NCI-H524 treated with DMSO at 0.1 percent for 48 hours (cell line): ENCODE measurements at places on chromosomes 7 and 10.

- no peak for DNase-seq
Measured at GRCh38 chr7:105794741-105795729, 81.4 kb downstream of the ATXN7L1 start.

DNA sequence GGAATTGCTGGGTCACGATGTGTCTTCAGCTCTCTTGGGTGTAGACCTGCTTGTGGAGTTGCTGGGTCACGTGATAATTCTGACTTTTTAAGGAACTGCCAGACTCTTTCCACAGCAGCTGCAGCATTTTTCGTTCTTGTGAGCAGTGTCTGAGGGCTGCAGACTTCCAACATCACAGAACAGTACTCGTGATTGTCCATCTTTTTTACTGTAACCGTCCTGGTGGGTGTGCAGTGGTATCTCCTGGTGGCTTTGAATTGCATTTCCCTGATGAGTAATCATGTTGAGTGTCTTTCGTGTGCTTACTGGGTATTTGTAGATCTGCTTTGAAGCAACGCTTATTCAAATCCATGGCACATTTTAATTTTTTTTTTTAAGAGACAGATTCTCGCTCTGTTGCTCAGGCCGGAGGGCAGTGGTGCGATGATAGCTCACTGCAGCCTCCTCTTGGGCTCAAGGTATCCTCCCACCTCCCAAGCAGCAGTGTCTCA lies 22.7 kb downstream of the INPP5A start:
- no peak for DNase-seq

- no peak for DNase-seq
Measured at GRCh38 chr10:122264436-122264835, 6.7 kb upstream of the BTBD16 start.

DNA sequence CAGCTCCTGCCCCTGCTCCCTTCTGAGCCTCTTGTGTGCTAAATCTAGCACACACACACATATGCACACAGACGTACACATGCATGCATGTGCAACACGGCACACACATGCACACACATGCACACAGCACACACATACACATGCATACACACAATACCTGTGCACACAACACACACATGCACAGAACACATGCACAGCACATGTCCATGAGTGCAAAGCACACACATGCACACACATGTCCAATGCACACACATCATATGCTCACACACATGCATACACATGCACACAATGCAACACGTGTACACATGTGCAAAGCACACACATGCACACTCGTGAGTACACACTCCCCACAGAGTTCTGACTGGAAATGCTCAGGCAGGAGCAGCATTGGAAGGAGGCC lies 115.0 kb downstream of the WDR37 start:
- no peak for DNase-seq

- no peak for DNase-seq
Measured at GRCh38 chr7:47581438-47581803, 490 bp downstream of the TNS3 start.

DNA sequence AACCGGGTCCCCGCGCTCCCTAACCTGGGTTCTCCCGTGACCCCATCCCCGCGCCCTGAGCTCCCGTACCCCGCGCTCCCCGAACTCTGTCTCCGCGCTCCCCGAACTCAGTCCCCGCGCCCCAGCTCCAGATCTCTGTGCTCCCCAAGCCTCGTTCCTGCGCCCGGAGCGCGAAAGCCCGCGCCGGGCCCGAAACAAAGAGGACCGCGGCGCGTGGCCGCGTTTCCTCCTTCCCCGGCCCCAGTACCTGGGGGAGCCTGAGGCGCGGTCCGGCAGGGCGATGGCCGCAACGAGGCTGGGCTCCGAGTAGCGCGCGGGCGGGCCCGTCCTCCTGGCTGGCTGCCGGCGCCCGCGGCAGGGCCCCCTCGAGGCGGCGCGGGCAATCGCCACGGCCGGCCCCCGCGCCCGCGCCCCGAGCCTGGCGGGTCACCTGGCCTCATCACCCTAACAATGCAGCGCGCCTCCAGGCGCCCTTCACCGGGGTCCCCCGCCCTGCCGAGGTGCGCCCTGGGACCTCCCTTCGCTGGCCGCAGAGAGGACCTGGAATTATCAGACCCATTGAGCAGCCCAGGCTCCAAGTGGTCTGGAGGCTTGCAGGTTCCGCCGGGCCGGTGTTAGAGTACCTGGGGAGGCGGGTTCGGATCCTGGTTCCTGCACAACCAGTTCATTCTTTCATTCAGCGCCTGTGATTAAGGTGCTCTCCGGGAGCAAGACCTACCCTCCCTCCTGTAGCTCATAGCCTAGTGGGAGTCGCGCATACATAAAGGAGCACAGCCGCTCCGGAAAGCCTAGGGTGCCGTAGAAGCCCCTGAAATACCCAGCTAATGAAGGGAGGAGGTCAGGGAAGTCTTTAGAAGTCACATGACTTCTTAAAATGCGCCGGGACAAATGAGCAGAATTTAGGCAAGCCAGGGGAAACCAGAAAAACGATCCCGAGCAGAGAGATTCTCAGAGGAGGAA lies at the start of gene TNS3:
TSS of gene TNS3 (minus strand) at position 308 of the 960 bp plus-strand sequence. CDS start 142,475 bp downstream, outside the sequence.
- no peak for DNase-seq

GRCh38 chr7:30468791-30469190 lies 9.8 kb downstream of the NOD1 start:
- DNase-seq, result no peak

DNA sequence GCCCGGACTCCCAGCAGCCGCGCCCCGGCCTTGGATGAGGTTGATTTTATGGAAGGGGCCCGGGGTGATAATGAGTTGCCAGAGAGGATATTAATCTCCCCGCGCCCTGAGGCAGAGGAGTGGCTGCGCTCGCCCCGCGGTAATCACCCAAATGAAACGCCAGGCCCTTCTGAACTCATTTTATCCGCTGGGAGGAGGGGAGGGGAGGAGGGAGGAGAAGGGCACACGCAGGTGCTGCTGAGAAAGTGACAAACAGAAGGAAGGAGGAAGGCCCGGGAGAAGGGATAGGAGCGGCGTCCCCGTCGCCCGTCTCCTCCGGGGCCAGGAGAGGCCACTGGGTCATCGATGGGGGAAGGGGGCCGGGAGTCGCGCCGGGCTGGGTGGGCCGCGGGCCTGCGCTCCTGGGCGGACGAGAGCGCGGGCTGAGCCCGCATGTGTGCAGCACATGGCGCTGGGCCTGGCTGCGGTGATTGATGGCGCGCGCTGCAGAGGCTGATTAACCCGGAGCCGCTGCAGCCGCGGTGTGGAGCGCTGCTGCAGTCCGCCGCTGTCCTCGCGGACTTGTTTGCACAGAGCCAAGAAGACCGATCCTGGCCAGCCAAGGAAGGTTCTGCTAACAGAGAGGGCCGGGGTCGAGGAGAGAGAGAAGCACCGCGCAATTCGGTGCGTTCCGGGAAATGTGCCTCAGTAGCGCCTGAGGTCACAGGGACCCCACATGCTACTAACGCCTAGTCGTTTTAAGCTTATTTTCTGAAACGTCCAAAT lies 6.5 kb downstream of the MNX1 start:
- no peak for DNase-seq

GRCh38 chr10:114504769-114505579 lies 100.7 kb upstream of the AFAP1L2 start:
- no peak for DNase-seq

GRCh38 chr10:119191881-119192280 lies 13.3 kb upstream of the PRDX3 start:
- DNase-seq, result no peak

DNA sequence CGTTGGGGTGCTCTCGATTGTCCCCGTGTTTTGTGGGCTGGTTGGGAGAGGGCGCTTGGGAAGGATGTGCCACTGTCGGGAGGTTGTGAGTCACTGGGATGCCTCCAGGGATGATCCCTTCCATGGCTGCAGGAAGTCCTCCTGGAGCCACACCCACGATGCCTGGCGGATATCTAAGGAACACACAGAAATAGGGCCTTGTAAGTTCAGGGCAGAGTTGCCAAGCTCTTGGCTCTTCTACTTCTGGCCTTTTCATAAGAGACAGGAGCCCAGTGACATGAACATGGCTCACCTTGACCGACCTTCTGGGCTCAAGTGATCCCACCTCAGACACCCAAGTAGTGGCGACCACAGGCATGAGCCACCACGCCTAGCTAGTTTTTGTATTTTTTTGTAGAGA lies 47.6 kb downstream of the ZRANB1 start:
- DNase-seq, result no peak

DNA sequence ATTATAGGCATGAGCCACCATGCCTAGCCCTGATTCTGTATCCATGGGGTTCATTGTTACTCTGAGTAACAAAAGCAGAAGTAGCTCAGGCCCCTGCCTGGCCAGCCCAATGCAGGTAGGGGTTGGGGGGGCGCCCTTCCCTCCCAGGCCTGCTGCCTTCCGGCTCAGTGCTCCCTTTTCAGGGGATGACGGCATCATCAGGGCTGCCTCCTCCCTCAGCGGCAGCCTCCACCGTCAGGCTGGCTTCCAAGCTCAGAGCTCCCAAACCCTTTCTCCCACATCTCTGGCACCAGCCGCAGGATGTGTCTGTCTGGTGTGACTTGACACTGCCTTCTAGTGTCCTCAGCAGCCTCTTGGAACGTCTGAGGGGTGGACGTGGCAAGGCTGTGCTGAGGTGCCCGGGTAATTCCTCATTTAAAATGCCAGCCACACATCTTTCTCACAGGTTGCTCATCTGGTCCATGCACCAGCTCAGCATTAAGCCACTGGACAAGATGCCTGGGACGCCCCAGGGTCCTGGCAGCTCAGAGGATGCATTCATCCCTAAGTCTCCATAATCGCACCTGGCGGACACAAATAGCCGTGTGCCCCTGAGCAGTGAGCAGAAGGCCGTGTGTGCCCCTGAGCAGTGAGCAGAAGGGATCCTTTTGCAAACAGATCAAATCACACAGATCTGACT lies 38.2 kb downstream of the PAPOLB start:
- DNase-seq, result no peak

DNA sequence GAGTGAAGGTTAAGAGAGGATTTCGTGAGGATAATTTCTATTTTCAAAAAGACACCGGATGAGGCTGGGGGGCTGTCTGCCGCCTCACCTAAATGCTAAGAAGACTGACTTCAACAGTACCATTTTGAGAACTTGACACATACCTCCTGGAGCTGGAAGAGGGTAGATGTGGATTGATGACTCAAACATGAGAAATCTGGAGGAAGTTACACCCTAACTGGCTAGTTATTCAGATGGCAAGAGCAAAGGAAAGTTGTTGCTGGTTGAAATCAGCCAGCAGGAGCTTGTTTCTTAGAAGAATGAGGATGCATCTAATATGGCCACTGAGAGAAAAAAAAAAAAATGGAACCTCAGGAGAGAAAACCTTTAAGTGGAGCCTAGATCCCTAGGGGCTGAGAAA lies 76.2 kb upstream of the KIAA1217 start:
- DNase-seq, result no peak

GRCh38 chr10:86815640-86816039 lies 59.2 kb downstream of the BMPR1A start:
- DNase-seq, result no peak

GRCh38 chr7:29574659-29575058 lies 11.0 kb downstream of the PRR15 start:
- DNase-seq, result no peak

- no peak for DNase-seq
Measured at GRCh38 chr10:10701084-10701611, 316.5 kb upstream of the CELF2 start.

- DNase-seq, result no peak
Measured at GRCh38 chr7:65915921-65916657, 43.2 kb downstream of the VKORC1L1 start.

DNA sequence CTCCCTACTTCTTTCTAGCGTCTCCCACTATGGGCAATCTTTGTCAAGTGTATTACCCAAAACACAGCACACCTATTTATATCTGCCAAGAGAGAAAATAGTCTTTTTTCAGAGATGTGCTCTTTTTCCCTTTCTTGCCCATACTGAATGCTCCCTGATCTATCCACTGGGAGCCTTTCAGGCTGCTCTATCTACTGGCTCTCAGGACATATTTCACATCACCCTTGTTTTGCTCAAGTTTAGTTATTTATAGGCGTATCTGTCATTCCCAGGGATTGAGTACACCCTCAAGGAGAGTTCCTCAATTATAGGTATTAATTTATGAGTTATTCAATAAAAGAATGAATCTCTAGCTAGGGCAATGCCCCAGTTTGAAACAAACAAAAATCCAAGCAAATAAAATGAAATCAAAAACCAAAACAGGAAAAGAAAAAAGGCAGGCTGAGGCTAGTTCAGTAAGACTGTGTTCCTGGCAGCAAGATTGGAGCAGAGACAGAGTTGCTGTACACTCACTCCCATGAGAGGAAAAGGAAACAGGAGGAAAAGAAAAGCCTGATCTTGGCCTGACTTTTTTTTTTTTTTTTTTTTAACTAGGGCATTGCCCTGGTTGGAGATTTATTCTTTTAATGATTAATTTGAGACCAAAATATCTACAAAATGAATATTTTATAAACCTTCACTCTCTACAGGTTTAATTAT lies 665.9 kb upstream of the PCDH15 start:
- no peak for DNase-seq

DNA sequence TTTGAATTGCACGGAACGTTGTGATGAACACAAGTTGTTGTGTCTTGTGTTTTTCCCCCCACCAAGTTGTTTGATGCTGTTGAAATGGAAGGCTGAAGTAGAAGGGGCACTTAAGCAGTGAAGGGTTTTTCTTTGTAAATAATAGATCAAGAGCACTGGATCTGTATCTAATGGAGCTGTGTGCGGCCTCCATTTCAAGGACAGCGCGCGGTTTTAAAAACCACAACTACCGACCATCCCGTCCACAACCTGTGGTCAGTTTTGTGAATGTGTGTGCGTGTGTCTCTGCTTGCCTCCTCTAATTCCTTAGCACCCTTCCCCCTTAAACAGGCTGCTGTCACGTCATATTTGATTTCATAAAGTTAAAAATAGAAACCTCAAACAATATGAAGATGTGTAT lies 165.5 kb downstream of the TCF7L2 start:
- DNase-seq, result no peak

- DNase-seq, result no peak
Measured at GRCh38 chr10:34814913-34815184, 247 bp downstream of the PARD3 start.

DNA sequence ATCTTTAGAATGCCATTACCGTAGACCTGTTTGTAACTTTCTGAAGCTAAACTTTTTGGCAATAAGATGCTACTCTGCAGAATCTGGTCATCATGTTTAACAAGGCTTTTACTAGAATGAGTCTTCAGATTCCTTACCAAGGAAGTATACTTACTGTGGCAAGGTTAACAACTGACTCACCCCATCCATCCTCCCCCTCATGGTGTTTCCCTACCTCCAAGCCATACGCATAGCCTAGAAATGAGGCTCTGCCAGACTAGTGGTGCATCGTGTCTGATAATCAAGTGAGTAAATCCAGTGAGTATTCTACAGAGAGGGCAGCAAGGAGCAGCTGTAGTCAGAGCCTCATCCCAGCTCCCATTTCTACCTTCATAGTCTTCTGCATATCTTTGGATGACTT lies 223.6 kb downstream of the IPMK start:
- no peak for DNase-seq

- peak; percentile 20 for DNase-seq
Measured at GRCh38 chr10:10020945-10021344, 996.7 kb upstream of the CELF2 start.

DNA sequence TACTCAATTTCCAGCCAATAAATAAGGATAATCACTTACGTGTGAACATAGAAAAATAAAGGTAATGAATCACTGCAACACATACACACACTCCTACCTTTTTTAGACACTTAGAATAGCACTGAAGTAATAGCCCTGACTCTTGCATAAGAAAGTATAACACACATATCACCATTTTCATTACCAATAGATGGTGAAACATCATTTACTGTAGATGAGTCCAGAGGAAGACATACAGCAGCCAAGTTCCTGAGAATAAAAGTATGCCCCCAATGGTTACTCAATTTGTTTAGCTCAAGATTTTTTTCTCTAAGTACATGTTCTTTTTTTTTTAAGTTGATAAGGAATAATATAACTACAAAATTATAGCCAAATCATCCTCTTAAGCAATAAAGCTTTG lies 316.3 kb downstream of the PARD3 start:
- no peak for DNase-seq

GRCh38 chr7:29432721-29433120 lies 130.9 kb upstream of the PRR15 start:
- no peak for DNase-seq
